ENCODE measurements at places on chromosomes 1 and 21.
A peak's percentile ranks its signal among the peaks of the same experiment; 100 is the strongest.

DNA sequence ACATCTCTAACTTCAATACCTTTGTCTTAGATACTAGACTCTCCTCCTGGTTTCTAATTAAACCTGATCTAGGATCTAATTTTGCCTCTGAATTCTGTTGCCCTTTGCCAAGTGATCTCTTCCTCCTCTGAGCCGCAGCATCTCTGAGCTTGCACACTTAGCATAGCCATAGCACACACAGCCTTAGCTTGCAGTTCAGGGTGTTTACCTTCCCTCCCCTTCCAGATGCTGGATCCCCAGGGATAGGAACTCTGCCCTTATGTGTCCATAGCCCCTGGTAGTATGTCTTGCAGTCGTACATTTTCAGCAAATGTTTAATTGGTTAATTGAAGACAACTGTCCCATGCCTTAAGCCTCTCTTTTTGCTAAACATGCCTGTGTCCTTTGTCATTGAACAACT is 30.3 kb downstream of the SELL start:
- DNase-seq, result no peak

- no peak for DNase-seq
Measured at GRCh38 chr1:179146476-179146875, 64.6 kb downstream of the TOR3A start.

DNA sequence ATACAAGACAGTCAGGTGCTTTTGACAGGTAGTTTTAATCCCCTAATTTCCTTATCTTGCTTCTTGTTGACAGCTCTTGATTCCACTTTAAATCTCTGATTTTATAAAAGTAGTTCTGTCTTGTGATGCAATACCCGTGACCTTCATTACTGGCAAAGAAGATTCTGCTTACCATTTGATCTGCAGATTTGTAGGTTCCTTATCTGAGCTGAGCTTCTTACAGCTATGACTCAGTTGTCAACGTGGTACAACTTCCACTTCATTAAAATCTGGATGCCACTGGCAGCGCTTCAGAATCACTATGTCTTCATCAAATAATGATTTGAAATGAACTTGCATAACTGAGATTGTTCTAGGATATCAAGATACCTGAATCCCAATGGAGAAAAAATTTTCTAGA is 543.6 kb upstream of the B3GALT2 start:
- no peak for DNase-seq

- peak; percentile 16 for DNase-seq
Measured at GRCh38 chr1:65812065-65812464, 19.4 kb downstream of the PDE4B start.

GRCh38 chr1:195717651-195718050 is 890.6 kb downstream of the KCNT2 start:
- DNase-seq, result no peak
